ENCODE measurements at places on chromosomes 3 and 15. TPM values are rescaled to one million over a fixed set of nuclear protein-coding genes. Genes with fewer than 3 reads are reported as not detected.

GRCh38 chr15:99165956-99166689 is 61.2 kb downstream of the SYNM start:
- DNase-seq = peak; percentile 57

EOMES gene
- not detected for total RNA-seq

PRR20G gene
- total RNA-seq = not detected

DNA sequence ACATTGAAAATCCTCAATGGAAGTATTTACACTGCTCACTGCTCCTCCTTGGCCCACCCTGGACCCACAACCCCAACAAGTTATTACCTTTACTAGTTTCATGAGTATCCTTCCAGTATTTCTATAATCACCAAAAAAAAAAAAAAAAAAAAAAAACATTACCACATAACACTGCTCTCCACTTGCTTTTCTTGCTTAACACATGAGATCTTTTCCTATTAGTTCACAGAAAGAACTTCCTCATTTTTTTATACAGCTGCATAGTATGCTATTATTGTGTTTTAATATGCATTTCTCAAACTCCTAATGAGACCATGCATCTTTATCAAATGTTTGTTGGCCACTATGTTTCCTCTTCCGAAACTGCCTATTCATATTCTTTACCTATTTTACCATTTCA is 14.6 kb downstream of the GABPB1 start:
- DNase-seq = no peak

DNA sequence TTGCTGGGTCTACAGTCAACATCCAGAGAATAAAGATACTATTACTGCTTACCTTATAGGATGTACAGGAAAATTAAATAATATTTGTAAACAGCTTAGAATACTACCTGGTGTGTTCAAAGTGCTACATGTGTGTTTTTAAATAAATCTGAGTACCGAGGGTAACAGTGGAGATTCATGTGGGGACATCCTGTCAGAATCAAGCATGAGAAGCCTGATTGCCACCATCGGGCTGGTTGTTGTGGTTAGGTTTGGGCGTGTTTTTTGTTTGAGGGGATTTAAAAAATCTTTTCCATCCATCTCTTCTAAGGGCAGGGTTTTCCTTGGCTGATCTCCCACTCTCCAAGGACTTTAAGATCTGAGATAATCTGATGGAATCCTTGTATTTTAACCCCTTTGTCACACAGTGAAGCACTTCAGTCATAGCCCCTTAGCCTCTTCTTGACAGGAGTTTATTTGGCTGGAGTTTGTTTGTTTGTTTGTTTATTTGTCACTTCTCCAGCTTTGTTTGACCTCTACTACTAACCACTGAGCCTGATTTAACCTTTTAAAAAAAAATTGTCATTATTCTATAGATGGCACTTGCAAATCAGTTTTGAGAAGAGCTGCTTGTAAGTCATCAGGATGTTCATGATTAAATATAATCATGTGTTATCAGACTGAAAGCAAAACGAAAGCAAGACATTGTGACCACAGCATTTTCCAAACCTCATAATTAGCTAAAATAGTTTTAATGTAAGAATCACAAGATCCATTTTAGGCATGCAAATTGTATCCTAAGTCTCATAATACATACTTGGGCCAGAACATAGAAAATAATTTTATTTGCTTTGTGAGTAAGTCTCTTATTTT is 72.8 kb upstream of the RARB start:
- DNase-seq = no peak

DNA sequence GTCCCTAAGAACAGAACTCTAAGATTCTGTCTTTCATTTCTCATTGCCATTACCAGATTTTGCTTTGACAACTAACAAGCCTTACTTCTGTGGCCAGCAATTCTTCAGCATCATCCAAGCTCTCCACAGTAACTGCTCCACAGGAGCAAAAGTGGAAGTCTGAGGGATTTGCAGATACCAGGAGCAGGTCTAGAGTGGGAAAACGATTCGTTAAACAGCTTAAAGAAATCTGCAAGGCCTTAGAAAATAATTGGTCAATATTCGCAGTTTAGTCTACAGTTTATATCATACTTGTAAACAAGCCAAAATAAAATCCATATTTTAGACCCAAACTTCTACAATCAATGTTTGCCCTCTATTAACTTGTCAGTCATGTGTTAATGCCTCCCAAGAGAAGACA is 24.1 kb downstream of the MYH15 start:
- no peak for DNase-seq

- peak; percentile 70 for DNase-seq
These were observed 1.5 kb upstream of the PPP1R2 start for GRCh38 chr3:195544634-195545033.

GRCh38 chr15:27410996-27411605 is 440.1 kb downstream of the GABRG3 start:
- DNase-seq = no peak

DNA sequence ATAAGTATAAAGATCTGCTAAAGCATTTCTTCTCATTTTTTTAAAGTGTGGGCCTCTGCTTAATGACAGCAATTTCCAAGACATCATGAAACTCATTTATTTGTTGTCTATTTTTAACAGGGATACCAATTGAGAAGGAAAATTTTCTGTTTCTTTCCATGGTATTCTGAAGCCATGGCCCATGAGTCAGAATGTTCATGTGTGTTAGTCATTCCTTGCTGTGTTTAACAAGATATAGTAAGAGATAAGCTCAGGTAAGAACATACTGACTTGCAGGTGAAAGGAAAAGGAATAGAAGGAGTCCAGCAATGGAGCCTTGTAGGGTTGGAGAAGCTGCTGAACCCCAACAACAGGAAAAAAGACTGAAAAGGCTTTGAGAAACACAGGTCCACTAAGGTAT is 17.0 kb upstream of the ARID3B start:
- DNase-seq = no peak

GRCh38 chr3:81462921-81463320 is 298.5 kb downstream of the GBE1 start:
- DNase-seq = no peak

GOLGA6L4 gene
- total RNA-seq = 2.0 TPM

- no peak for DNase-seq
These were observed 16.2 kb downstream of the CLRN1 start for GRCh38 chr3:150956376-150956775.

DNA sequence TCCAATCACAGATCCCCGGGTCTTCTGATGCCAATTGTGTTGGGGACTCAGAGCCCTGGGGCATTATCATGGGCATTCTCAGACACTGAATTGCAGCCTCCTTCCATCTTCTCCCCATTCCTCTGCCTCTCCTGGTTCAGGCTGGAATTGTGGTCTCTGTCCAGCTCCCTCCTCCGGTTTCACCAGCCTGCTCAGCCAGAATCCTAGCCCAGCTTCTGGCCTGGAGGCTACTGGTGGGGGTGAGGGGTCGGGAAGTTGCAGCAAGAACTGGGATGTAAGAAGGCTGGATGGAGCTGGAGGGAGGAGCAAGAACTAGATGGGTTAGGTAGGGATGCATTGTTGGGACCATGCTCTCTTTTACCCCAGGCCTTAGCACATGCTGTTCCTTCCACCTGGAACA is 53.5 kb downstream of the TLE3 start:
- no peak for DNase-seq

UMPS gene
- 33.8 TPM for total RNA-seq

DNA sequence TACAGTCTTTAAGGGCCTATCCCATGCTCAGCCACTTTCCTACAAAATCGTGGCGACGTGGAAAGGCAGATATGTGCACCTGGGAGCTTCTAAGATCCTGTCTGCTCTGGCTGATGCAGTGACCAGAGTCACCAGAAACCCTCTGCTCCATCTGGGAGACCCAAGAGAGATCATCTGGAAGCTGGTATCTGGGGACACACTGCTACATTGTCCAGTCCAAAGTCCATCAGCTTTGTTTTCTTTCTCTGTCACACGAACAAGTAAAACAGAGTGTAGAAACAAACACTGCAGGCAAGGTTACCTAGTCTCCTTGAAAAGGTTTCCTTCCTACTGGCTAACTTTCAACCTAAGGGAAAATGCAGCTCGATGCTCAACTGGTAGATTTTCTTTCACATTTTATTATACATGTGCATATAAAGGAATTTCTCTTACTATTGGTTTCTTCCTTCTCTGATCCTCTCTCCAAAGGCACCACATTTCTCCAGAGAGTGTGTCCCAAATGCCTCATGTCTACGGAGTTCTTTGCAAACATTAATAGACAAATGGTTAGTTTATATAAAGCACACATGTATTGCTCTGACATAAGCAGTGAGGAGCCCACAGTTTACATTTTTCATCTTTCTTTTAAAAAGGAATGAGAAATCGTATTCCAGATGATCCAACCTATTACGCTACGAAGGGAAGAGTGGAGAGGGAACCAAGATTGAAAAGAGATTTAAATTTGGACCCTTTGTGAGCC is 8.3 kb upstream of the GREM1 start:
- DNase-seq = no peak

MEGF11 gene
- total RNA-seq = not detected

DNA sequence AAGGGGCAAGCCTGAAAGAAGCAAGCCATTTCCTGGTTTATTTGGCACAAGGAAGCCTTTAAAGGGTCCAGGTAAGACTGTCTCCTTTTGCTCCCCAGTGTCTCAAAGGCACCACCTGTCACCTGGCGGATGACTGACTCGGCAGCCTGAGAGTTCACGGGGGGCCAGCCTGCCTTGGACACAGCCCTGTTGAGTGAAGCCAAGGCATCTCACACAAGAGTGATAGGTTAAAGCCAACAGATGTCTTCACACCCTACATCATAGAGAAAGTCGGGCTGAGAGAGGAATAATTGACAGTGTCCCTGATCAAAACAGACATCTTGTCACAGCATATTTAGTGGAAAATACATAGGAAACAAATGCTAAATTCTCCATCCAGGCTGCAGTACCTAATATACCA is 28.2 kb upstream of the LIPC start:
- DNase-seq = no peak

GRCh38 chr3:190680691-190681090 is 166.8 kb downstream of the IL1RAP start:
- no peak for DNase-seq

DNA sequence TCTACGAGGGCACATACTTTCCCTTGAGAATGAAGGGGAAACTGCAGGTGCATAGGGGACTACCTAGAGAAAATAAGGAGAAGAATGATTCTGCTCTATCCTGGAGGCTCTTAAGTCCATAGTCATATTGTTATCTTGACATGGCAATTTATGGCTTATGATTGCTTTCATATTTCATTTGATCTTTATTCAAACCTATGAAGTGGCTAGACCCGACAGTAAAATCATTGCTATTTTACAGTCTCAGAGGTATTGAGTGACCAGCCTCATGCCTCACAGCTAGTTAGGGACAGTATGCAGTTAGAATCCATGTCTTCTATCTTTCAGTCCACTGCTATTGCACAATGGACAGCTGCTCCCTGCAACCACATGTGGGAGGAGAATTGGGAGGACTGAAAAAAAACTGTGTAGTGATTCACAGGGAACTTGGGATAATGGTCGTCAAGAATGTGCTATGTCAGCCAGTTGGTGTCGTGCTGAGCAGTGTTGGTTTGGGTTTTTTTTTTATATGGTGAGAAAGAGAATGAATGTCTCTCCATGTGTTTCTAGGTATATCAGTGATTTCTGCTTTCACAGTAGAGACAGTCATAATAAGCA is 63.2 kb upstream of the SPPL2A start:
- peak; percentile 4 for DNase-seq

C3orf18 gene
- 3.6 TPM for total RNA-seq

DNA sequence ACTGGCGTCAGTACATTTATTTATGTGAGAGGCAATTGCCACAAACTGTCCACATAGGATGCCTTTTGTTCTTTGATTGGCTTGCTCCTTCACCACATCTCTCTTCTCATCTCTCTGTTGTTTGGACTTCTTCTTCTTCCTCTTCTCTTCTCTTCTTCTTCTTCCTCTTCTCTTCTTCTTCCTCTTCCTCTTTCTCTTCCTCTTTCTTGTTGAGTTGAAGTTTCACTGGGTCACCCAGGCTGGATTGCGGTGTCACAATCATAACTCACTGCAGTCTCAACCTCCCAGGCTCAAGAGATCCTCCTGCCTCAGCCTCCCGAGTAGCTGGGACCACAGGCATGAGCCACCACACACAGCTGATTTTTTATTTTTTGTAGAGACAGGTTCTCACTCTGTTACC is 67.7 kb upstream of the GSK3B start:
- DNase-seq = no peak

DNA sequence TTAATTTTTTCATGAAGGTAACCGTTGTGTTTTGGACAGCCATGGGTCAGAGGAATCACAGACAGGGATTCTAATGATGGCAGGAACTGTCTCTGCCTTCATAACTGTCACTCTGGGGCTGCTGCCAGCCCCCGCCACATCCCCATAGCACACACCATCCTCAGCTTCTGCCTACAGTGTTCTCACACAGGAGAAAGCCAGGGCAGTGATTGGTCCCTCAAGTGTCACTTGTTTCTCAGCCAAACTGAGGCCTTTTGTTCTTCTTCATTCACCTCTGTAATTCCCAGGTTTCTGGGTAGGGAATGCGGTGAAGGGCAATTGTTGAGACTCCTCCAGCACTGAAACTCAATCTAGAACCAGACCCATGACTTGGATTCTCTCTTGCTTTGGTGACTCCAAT is 65.4 kb upstream of the C3orf80 start:
- DNase-seq = no peak

SPATA12 gene
- 0.17 TPM for total RNA-seq

- no peak for DNase-seq
These were observed 82.1 kb downstream of the NEK10 start for GRCh38 chr3:27287052-27287451.

DNA sequence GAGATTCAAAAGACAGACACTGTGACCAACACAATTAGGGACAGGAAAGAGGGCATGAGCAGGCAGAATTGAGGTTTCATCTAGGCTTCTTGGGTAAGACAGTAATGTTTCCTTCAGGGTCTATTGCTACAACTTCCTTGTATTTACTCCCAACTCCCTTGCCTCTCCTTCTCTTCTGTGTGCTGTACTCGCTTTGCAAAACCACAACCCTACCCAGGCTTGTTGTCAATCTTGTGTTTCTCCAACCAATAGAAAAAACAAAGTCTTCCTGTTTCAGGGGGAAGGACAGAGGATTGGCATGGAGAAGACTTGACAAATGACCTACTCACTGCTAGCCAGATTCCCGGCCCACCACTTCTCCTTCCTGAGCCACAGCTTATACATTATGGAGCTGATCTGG is 36.3 kb upstream of the MASP1 start:
- DNase-seq = no peak

DNA sequence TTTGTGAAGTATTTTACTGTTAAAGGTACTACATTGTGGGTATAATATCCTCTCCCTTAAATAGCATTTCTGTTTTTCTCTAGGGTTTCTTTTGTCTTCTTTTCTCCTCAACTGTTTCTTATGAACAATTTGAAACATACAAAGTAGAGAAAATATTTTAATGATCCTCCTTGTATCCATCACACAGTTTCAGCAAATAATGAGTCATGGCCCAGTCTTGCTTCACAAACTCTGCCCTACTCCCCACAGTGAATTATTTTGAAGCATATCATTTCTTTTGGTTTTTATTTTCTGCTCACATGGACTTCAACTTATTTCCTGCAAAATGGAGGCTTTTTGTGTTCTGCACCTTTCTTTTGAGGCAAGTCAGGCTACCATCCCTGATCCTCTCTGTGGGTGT is 6.1 kb upstream of the SCAANT1 start:
- DNase-seq = no peak

GRCh38 chr15:95511671-95512070 is 818.8 kb upstream of the NR2F2 start:
- peak; percentile 52 for DNase-seq

ADAMTS17 gene
- total RNA-seq = 0.33 TPM

Data from dermis blood vessel endothelial cell (primary cell).